ENCODE measurements at places on chromosomes 7 and 10.

DNA sequence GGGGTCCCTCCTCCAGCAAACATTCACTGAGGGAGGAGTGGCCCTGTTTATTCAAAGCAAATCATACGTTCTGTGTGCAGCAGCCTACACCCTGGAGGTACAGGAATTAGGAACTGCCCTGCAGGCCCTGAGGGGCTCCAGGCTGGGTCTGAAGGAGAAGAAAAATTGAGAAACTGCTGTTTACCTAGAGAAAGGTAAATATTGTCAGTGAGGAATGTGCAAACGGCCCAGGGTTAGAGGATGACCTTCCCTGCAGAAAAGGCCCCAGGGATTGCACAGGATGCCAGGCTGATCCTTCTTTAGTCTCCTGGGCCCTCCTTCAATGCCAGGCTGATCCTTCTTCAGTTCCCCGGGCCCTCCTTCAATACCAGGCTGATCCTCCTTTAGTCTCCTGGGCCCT is 5.7 kb downstream of the CALML5 start:
- no peak for DNase-seq

GRCh38 chr10:109823196-109823595 is 100.1 kb downstream of the XPNPEP1 start:
- DNase-seq = no peak

GRCh38 chr7:49778731-49779270 is 5.4 kb downstream of the VWC2 start:
- no peak for DNase-seq

DNA sequence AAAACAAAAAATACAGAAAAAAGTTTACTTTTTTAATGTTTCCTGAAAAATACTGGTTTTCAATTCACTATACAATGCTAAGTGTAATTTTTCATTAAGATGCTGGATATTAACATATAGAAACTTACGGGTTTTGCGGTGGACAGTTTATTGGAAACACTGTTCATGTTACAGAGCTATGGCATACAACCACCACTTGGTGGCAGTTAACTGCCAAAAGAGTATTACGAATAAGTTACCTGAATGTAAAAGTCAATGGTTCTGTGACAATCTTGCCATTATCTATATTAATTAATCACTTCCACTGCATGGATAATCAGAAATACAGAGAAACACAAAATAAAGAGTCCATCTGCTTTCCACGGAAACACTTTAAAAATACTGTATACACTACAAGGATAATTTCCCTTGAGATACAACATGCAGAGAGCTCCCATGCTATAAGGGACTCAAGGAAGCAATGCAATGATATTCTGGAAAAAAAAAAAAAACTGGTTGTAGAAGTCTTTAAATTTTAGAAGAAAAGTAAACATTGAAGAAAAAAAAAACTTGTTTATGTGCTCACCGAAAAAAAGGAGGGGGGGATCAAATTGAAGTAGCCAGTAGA is 97.0 kb downstream of the TPK1 start:
- DNase-seq = no peak

Measured in BE2C (cell line).